ENCODE measurements at places on chromosomes 2 and 18.

GRCh38 chr2:177893880-177894279, 178.7 kb downstream of the PDE11A start:
- no peak for DNase-seq

DNA sequence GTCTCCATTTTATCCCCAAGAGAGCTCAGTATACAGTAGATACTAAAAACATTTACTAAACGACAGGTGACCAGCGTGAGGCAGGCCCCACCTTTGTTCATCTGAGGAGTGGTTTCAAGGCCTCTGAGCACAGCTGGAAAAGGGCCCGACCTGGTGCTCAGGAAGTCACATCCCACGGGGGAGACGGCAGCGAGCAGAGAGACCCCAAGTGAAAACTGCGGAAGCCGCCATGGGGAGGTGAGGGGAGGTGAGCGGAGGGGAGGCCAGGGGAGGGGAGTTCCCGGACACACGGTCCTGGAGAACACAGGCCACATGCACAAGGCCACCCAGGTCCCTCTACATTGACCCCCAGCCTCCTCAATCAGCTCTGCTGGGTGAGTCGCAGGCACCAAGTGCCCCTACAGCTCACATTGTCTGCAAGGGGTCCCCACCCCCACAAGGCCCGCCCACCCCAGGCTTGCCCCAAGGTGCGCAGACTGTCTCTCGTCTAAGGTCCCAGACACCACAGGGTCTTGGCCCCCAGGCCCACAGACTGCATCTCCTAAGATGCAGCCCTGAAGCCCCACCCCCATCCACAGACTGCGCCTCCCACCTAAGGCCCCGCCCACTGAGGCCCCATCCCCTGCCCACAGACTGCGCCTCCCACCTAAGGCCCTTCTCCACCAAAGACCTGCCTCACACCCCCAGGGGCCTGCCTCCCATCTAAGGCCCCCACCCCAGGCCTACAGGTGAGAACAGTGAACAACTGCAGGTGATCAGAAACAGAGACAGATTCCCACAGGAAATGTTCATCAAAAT, 19.1 kb downstream of the PARD6G start:
- DNase-seq, result no peak

- DNase-seq, result no peak
Measured at GRCh38 chr2:229388731-229389130, 117.6 kb upstream of the PID1 start.

GRCh38 chr2:221330436-221330835, 241.7 kb downstream of the EPHA4 start:
- no peak for DNase-seq

- no peak for DNase-seq
Measured at GRCh38 chr2:179953359-179953758, 53.7 kb downstream of the CWC22 start.

DNA sequence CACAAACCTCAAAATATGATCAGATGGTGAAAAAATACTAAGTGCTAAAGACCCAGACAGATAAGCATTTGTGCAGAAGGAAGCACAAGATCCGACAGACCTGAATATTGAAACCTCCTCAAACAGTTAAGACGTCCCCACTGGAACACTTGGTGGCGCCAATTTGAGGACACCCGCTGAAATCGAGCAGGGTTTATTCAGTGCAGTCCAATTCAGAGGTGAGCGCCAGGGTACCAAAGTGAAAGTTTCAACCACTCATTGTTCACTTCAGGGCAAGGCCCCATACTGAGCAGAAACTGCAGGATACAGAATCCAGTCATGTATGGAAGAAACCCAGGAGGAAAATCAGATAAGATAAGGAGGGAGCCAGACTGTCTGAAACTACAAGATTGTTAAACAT, 417.6 kb downstream of the LRRTM4 start:
- no peak for DNase-seq

DNA sequence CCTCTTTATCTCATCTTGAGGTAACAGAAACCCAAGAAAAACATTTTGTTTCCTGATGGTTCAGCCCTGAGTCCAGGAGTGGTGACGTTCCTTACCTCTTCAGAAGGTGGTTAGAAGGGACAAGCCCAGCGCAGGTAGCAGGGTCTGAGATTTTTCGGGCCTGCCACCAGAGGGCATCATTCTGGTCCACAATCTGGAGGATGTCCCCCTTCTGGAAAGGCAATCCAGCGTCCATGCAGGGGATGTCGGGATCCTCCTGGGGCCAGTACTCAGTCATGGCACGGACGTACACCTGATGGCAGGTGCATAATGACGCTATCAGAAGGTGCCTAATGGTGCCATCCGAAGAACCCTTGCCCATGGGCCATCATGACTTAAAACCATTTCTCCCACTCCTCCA, 17.7 kb downstream of the MPP4 start:
- DNase-seq, result no peak

- no peak for DNase-seq
Measured at GRCh38 chr18:12309683-12310198, 1.7 kb downstream of the TUBB6 start.

DNA sequence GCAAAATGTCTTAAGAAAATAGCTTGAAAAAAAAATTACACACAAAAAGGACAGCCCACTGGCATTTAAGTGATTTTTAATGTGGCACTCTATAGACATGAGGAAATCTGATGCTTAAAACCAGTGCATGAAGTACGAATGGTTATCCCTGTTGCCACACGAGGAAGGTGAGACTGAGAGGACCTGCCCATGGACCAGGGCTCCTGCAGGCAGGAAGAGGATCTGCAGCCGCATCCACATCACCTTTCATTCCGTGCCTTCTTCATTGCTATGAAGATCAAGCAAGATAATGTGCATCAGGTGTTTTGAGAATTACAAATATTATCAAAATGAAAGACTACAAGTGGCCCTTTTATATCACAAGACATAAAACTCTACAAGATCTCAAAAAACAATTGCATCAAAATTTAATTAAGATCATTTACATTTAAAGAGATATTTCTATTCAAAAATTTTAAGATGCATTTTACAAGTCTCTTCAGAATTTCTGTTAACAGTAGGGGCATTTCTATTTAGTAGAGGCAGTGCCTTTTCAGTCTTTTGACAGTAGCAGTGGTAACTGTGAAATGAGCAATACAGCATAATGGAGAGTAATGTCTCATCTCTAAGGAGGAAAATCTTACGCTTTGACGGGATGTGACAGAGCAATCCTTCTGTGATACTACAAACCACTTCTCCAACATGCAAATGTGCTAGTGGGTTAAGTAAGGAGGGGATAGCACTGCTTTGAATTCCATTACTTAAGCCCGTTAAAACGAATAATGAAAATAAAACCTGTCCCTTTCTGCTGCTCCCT, 83.4 kb downstream of the SLC5A7 start:
- no peak for DNase-seq

DNA sequence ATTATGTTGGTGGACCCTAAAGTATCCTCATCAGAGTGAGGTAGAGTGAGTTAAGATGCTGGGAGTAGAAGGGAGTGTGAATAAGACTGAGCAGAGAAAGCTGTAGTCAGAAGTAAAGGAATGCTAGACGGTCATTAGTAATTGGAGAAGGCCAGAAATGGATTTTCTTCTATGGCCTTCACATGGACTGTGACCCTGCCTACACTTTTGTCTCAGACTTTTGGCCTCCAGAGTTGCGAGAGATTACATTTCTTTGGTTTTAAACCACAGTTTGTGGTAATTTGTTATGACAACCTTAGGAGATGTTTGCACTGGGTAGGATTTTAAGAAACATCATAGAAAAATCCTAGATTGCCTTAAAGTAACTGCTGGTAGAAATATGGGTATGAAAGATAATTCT, 1267.7 kb upstream of the TMEFF2 start:
- DNase-seq, result no peak

GRCh38 chr2:209323738-209324137, 100.1 kb upstream of the MAP2 start:
- no peak for DNase-seq

GRCh38 chr2:88261725-88262124, 91.6 kb downstream of the THNSL2 start:
- DNase-seq, result no peak

DNA sequence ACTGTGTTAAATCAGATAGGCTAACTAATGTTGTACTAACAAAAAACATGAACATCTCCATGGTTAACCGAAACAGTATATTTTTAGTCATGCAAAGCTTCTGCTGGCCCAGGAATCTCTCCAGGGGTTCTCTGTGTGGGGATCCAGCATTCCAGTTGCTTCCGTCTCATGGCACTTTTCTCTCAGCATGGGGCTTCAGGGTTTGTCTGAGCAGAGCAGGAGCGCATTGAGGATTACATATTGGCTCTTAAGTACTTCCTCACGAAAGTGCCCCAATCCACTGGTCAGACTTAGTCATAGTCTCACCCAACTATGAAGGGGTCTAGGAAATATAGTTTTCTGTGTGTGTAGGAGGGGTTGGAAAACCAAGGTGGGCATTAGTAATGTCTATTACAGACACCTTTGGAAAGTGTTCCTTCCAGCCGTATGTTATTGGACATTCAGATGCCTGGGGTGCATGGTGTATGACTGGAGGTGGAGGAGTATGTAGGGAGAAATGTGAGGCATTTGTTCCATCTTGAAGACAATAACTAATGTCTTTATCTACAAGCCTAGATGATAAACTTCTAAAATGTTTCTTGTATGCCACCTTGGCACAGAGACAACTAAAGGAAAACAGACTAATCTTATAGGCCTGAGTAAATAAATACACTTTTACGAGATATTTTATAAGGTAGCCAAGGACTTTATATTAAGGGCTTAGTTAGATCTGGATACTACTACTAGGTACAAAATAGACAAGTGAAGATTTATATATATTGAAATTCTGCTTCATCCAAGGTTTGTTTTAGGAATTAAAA, 123.8 kb upstream of the ZEB2 start:
- no peak for DNase-seq

GRCh38 chr2:240002983-240003382, 22.2 kb downstream of the NDUFA10 start:
- DNase-seq, result no peak

- no peak for DNase-seq
Measured at GRCh38 chr18:59049721-59050660, 89.7 kb upstream of the SEC11C start.

- DNase-seq, result peak; percentile 10
Measured at GRCh38 chr18:56835331-56835730, 184.2 kb downstream of the WDR7 start.

DNA sequence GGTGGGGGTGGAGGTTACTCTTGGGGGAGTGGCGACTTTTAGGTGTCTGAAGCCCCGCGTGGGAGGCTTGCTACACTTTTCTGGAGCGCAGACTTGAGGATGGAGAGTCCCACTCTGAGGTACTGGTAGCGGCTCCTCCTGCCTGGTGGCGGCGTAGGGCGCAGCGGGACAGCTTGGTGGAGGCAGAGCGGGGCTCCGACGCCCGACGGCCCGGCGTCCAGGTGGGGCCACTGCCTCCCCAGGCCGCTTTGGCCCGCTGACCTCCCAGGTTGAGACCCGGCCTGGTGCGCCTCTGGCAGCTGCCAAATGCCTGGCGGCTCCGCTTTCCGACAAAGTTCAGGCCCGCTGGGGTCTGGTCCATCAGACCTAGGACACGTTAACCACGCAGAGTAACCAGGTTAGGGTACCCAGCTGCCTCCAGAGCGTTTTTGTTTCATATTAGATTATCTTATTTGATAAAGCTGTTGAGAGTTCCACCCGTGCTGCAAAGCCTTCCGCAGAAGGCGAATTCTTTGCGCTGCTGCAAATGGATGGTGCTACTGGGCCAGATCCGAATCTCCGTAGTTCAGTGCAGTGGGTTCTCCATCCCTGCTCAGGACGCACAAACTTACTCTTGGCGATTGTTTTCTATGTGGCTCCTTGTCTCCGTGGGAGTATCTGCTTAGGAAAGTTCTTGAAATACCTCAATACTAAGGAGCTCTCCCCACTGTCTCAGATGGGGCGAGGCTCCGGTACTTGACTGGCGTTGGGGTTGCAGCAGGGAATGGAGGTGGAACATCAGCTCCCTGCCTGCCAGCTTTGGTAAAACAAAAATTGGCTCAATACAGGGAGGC, 405.9 kb downstream of the XIRP2 start:
- peak; percentile 26 for DNase-seq

DNA sequence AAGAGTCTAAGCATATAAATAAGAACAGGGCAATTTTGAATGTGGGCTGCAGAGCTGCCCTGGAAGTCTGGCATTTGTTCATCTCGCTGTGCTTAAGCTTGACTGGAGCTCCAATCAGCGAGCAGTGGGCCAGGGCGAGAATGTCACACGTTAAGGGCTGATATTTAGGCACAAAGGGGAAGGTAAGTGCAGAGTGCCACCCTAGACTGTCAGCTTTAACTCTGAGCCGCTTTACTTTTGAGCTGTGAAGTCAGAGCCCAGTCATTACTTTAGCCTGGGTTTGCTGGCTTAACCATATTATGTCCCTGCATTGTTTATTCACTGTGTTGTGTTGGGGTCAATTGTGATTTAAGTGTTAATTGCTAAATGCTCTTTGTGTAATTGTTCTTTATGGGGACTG, 236.1 kb upstream of the SIX3 start:
- DNase-seq, result no peak

- peak; percentile 18 for DNase-seq
Measured at GRCh38 chr2:190755772-190756415, 107.0 kb downstream of the NAB1 start.

GRCh38 chr2:190339394-190339793, 4.0 kb upstream of the INPP1 start:
- no peak for DNase-seq

- DNase-seq, result no peak
Measured at GRCh38 chr2:11048335-11049008, 106.8 kb upstream of the SLC66A3 start.

DNA sequence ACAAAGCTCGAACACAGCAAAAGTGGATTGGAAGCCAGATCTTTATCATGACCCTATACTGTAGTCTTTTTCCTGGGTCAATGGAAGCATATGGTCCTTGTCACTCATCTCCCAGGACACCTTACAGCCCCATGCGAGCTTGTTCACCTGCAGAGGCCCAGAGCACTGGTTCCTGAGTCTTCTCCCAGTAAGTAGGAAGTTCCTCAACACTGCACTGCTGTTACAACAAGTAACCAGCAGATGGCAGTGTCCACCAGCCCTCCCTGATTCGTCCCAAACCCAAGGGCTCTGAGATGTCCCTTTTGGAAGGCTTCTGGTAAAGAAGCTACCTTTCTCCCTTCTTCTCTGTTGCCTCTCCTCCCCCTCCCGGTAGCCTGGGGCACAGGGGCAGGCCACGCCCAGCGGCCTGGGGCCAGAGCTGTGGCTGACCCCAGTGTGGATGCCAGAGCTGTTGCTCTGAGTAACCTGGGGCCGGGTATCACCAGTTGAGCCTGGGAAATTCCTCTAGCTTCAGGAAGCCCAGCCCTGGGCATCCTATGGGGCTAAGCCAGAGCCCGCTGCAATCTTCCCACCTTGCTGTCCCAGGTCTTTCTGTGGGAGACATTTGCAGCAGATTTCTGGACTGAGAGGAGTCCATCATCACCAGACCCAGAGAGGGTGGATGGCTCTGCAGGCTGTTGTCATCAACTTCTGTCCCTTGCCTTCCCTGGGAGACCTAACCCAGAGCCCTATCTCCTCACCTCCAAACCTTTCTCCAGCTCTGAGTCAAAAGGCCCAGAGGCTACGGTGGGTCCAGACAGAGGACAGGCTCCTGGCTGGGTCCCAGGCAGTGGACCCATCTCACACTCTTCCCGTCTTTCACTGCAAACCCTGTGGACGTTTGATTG, 5.3 kb upstream of the GDF7 start:
- DNase-seq, result peak; percentile 85

- peak; percentile 62 for DNase-seq
Measured at GRCh38 chr2:199462956-199463692, 5.4 kb upstream of the SATB2 start.

- DNase-seq, result no peak
Measured at GRCh38 chr2:241865416-241865956, 4.0 kb upstream of the RTP5 start.

- no peak for DNase-seq
Measured at GRCh38 chr2:206031950-206032567, 53.9 kb downstream of the INO80D start.
